Heart right ventricle (tissue), 16 donors: ENCODE measurements at places on chromosomes 7 and 10. TPM values are rescaled to one million over a fixed set of nuclear protein-coding genes. Genes with fewer than 3 reads are reported as not detected.

SFXN3 gene
- polyA plus RNA-seq = 23.6 TPM

NOBOX gene
- not detected for polyA plus RNA-seq

CBLL1 gene
- 5.8 TPM for polyA plus RNA-seq

PBLD gene
- polyA plus RNA-seq = 1.8 TPM

FAM25G gene
- not detected for polyA plus RNA-seq

STEAP4 gene
- polyA plus RNA-seq = 15.0 TPM

ANKRD61 gene
- 0.13 TPM for polyA plus RNA-seq

CCDC136 gene
- polyA plus RNA-seq = 4.6 TPM

STEAP1 gene
- polyA plus RNA-seq = 0.29 TPM

SCIN gene
- polyA plus RNA-seq = 0.07 TPM

ANKRD30A gene
- not detected for polyA plus RNA-seq

POLR2J2 gene
- polyA plus RNA-seq = 0.43 TPM

DGKI gene
- 0.22 TPM for polyA plus RNA-seq

CRTAC1 gene
- 0.22 TPM for polyA plus RNA-seq

SNX10 gene
- 0.88 TPM for polyA plus RNA-seq
